Memory B cell (primary cell): ENCODE measurements at places on chromosomes 12 and 14.

DNA sequence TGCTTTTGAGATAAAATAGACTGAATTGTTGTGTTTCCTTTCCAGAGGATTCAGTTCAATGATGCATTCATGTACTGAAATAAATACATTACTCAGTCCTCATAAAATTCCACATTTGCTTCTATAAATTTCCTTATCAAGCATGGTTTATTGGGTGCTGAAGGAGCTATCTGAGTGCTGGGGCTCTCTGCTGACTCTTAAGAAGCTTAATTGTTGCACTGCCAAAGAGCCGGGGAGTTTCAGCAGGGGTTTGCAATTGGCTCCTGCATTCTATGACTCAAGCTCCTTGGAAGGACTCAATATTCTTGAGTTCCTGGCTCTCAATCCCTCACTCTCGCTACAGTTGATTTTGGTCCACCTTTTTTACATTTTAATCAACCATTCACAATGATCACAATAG is 69.8 kb upstream of the PYGL start:
- no peaks in the 10 kb centered on the region for H3K36me3 ChIP-seq
- H3K27me3 ChIP-seq: no peaks in the 10 kb centered on the region
- H3K4me3 ChIP-seq: no peak overlapping the region
- DNase-seq: no peak

GRCh38 chr12:19130224-19131024 is 891 bp downstream of the PLEKHA5 start:
- H3K27ac ChIP-seq: no peak overlapping the region
- peaks cover 10% of the 10 kb centered on the region for H3K4me1 ChIP-seq
- H3K36me3 ChIP-seq: peaks cover 3% of the 10 kb centered on the region
- DNase-seq: peak; percentile 10

- no peak for DNase-seq
- H3K4me3 ChIP-seq: no peak overlapping the region
Measured at GRCh38 chr12:94792693-94793092, 142.3 kb upstream of the TMCC3 start.

DNA sequence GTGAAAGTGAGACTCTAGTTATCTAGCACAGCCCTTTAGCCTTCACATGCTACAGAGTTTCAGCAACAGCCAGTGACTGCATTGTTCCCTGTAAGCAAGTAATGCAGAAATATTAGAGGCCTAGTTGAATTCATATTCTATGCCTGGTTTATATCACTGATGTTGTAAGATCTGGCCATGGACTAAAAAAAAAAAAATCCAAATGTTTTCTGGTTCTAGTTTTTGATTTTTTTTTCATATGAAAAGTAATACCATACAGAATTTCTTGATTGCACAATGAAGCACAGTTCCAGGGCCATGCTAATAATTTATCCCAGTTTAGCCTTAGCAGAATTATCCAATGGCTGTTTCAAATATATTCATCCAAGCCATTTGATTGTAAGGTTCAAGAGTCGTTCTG is 341.5 kb upstream of the DDHD1 start:
- peaks cover 2% of the 10 kb centered on the region for H3K27me3 ChIP-seq
- no peak overlapping the region for H3K27ac ChIP-seq
- no peaks in the 10 kb centered on the region for H3K4me1 ChIP-seq
- no peaks in the 10 kb centered on the region for H3K36me3 ChIP-seq
- H3K4me3 ChIP-seq: no peak overlapping the region
- no peak for DNase-seq

GRCh38 chr12:129607756-129608155 is 296.1 kb downstream of the TMEM132D start:
- no peaks in the 10 kb centered on the region for H3K27me3 ChIP-seq
- no peak for DNase-seq
- no peaks in the 10 kb centered on the region for H3K4me1 ChIP-seq
- no peak overlapping the region for H3K4me3 ChIP-seq

DNA sequence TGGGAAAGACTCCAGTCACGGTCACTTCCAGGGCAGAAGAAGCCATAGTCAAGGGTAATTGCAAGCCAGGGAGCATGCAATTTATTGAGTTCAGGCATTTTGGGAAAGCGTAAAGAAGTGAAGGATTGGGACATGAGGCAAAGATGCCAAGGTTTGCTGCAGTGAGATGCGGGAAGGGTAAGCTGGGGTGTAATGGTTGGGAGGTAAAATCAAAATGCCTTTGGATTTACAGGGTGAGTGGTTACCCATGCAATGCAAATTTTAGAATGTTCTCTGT is 167.5 kb downstream of the BRMS1L start:
- no peak overlapping the region for H3K27ac ChIP-seq
- H3K4me3 ChIP-seq: no peak overlapping the region
- H3K27me3 ChIP-seq: peaks cover 7% of the 10 kb centered on the region
- no peak for DNase-seq
- H3K4me1 ChIP-seq: peaks cover 2% of the 10 kb centered on the region
- H3K36me3 ChIP-seq: no peaks in the 10 kb centered on the region

DNA sequence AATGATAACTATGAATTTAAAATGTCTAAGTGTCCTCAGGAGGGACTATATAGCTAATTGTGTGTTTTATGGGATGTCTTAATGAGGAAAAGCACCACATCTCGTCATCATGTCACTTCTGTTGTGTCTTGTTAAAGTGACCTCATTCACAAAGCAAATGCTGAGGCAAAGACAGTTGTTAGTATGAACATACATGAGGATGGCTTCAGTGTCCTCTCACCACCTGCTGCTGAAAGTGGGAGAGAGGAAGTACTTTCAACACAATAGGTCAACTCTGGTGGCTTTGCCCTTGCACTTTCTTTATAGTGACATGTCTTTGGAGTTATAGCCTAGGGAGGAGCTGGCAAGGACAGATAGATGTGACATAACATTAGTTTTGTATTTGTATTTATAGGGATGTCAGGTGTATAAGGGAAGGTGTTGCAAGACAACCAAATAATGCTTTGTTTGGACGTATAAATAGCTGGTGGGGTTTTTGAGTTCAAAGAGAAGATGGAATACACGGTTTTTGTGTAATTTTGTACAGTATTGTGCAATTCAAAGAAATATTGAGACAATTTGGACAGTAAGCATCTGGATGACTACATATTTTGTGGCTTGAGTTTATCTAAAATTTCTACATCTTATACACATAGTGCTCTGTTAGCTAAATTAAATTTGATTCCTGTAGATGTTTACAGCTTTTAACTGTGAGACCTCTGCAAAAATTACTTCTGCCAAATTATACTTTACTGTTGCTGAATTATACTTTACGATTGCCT is 131.7 kb upstream of the ATP2B1 start:
- H3K36me3 ChIP-seq: no peaks in the 10 kb centered on the region
- H3K27ac ChIP-seq: no peak overlapping the region
- H3K4me1 ChIP-seq: peaks cover 12% of the 10 kb centered on the region

DNA sequence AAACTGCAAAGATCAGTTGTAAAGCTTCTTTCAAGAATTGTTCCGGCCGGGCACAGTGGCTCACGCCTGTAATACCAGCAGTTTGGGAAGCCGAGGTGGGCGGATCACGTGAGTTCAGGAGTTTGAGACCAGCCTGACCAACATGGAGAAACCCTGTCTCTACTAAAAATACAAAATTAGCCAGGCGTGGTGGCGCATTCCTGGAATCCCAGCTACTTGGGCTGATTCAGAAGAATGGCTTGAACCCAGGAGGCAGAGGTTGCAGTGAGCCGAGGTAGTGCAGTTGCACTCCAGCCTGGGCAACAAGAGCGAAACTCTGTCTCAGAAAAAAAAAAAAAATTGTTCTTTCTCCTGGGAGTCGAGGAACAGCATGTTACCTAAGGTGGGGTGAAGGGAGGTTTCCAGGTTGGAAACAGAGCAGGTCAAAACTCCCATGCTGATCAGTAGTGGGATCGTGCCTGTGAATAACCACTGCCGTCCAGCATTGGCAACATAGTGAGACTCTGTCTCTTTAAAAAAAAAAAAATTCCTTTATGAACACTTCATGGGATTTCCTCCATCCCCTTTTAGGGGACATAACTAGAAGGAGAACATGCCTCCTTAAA is 13.9 kb downstream of the FBXO34 start:
- H3K36me3 ChIP-seq: peaks cover 5% of the 10 kb centered on the region
- H3K4me3 ChIP-seq: no peak overlapping the region
- DNase-seq: no peak
- peaks cover 11% of the 10 kb centered on the region for H3K4me1 ChIP-seq

- H3K4me3 ChIP-seq: peak overlapping the region; percentile 86
- DNase-seq: peak; percentile 53
- peak overlapping the region; percentile 86 for H3K27ac ChIP-seq
- no peaks in the 10 kb centered on the region for H3K27me3 ChIP-seq
Measured at GRCh38 chr12:31324845-31325523, 966 bp downstream of the SINHCAF start.

GRCh38 chr14:104688505-104689108 is 811 bp upstream of the INF2 start:
- no peaks in the 10 kb centered on the region for H3K27me3 ChIP-seq
- H3K27ac ChIP-seq: peak overlapping the region; percentile 90
- H3K4me3 ChIP-seq: peak overlapping the region; percentile 82
- no peaks in the 10 kb centered on the region for H3K36me3 ChIP-seq
- H3K4me1 ChIP-seq: peaks cover 41% of the 10 kb centered on the region

DNA sequence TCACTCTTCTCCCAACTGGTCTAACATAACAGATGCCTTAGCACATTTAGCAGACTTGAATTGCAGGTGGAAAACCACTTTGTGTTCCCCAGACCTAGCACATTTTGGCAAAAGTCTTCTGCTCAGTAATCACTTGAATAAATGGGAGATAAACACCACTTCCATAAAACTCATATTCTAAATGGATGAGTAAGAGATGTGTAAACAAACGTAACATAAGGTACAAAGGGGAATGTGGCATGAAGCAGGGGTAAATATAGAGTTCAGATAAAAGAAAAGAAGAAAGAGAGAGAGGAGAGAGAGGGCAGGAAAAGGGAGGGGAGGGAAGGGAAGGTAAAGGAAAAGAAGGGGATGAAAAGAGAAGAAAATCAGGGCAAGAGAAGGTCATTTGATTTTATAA is 17.0 kb upstream of the KERA start:
- H3K4me1 ChIP-seq: no peaks in the 10 kb centered on the region
- H3K27me3 ChIP-seq: peaks cover 2% of the 10 kb centered on the region
- no peaks in the 10 kb centered on the region for H3K36me3 ChIP-seq
- no peak overlapping the region for H3K27ac ChIP-seq
- no peak overlapping the region for H3K4me3 ChIP-seq
